ENCODE measurements at places on chromosomes 7 and 10.

DNA sequence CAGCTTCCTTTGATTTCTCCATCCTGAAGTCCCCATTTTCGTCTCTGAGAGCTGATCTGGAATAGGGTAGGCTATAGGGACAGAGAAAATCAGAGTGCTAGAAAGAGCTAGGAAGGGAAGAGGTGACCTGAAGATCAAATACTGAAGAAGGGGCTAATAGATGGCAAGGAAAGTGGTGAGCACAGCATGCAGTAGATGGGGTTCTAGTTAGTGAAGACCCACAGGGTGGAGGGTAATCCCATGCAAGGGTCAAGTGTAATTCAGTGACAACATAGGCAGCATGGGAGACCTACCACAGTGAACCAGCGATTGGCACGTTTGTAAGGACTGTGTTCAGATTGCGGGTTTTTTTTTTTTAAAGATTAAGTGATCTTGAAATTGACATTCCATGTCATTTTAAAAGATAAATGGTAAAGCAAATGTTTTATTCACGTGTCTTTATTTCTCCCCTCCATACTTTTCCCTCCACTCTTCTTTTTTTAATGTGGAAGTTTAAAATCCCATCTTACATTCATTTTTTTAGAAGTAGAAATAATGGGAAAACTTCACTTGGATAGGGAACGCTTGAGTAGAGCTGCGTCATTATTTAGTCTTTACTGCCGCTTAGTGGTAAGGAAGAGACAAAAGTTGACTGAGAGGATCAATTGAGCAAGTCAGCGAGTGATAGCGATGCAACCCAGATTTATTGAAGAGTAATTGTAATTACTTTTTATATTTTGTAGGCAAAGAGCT is 21.0 kb upstream of the ABI1 start:
- DNase-seq: no peak

DNA sequence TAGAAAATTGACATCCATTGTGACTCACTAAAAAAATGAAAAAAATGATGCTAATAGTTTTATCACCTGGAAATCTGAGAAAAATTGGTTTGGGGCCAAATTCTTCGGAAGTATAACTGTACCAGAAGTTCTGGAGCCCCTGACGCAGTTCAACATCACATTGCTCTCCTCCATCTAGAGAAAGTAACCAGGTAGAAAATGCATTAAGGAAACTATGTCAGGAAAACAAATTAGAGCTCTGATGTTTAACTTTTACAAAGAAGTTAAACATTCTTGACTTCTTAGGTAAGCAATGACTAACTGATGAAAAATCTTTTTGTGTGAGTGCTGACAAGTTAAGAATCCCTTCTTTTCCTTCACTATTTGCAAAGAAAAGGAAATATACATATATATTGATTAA is 61.1 kb upstream of the TMEM196 start:
- DNase-seq: no peak

- DNase-seq: no peak
Measured at GRCh38 chr7:23544913-23545354, 13.2 kb upstream of the TRA2A start.

- DNase-seq: no peak
Measured at GRCh38 chr10:1628757-1629156, 108.6 kb downstream of the ADARB2 start.

- no peak for DNase-seq
Measured at GRCh38 chr10:67858971-67859370, 21.0 kb upstream of the DNAJC12 start.

- DNase-seq: no peak
Measured at GRCh38 chr7:131190146-131190545, 137.5 kb upstream of the MKLN1 start.

- no peak for DNase-seq
Measured at GRCh38 chr7:157630301-157630853, 293.6 kb downstream of the DNAJB6 start.

- DNase-seq: no peak
Measured at GRCh38 chr10:119991816-119992215, 99.3 kb downstream of the SEC23IP start.

GRCh38 chr10:114471906-114472876 is 67.9 kb upstream of the AFAP1L2 start:
- DNase-seq: no peak

- no peak for DNase-seq
Measured at GRCh38 chr10:68957654-68958053, 1.7 kb downstream of the DDX21 start.

DNA sequence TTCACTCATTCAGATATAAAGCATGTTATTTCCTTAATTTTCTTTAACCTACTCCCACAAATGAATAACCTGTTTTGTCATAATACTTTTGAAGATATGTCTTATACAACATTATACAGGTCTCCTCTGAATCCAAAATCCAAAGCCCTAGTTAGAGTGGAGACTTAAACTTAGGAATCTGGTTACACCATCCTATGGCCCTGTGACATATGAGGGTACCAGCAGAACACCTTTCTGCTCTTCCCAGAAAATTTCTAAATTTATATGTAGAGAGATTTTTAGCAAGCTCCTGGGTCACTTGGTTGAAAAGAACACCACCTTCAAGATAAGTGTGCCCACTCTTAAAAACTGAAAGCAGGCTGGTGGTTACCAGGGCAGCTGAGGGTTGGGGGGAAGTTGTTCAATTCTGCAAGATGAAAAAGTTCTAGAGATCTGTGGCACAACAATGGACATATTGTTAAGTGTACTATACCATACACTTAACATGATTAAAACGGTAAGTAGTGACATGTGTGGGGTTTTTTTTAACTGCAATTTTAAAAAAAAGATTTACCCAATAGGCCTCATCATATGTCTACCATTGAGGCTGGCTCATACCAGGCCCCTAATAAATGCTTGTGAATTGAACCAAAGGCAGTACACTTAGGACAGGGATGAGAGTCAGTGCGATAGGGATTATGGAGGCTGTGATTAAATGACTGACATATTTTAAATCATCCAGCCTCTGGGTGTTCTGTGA is 37.6 kb upstream of the KCNIP2 start:
- DNase-seq: no peak

DNA sequence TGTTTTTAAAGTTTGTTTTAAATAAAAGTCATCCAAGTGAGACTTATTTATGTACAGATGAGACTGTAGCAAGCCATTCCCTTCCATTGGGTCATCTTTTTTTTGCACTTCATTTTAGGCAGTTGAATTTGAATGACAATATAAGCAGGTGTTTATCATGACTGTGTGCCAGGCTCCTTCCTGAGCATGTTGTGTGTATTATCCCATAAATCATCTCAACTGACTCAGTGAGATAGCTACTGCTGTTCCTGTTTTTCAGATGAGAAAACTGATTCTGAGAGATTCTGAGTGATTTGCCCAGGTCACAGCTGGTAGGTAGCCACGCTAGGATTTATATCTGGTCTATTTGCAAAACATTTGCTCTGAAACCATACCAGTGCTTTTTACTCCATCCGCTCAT is 11.7 kb downstream of the TMEM254 start:
- DNase-seq: no peak

GRCh38 chr7:15837306-15837950 is 150.9 kb upstream of the MEOX2 start:
- DNase-seq: no peak

GRCh38 chr10:100468978-100469377 is 6.2 kb downstream of the WNT8B start:
- DNase-seq: no peak

DNA sequence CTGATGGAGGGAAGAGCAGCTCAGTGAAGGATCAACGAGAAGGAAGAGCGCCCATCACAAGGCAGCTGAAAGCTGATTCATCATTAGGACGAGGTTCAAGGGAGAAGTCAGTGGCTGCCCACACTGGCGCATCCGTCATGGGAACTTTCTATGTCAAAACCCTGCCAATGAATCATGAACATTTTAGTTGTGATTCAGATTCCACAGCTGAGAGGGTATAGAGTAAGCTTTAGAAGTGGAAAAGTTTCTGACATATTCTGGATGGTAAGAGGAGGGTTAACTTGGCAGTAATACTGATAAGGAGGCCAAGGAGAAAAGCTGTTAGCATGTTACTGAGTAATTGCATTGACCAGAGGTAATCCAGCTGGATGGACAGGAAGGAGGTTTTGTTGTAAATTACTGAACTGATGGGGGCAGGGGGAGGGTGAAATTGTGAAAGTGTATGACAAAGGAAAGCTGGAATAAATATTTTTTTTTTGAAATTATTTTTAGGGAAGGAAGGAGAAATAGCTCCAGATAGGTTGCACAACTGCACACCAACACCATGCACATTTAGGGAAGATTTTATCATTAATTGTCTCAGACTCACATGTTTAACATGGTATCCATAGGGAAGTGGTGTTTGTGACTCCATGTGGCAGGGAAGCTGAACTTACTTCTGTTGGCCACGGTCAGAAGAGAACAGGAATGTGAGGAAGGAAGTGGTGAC is 78.3 kb upstream of the NRP1 start:
- DNase-seq: no peak

- DNase-seq: no peak
Measured at GRCh38 chr10:70967591-70968587, 79.5 kb upstream of the PCBD1 start.

DNA sequence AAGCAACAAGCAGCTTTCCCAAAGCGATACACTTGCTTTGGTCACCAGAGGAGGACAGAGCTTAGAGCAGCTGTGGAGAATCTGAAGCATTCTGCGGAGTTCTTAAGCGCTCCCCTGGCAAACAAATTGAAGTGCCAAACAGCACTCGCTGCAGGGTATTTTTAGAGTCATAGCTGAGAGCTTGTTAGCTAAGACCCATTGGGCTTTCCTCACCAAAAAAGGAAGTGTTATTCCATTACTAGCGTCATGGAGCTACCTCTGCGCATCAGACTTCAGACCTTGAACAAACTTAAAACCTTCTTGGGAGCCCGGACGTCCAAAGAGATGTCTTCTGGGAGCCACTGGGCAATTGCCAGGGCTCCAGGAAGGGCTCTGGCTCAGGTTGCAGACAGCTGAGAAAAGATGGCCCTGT is 23.2 kb upstream of the BMPR1A start:
- DNase-seq: no peak

DNA sequence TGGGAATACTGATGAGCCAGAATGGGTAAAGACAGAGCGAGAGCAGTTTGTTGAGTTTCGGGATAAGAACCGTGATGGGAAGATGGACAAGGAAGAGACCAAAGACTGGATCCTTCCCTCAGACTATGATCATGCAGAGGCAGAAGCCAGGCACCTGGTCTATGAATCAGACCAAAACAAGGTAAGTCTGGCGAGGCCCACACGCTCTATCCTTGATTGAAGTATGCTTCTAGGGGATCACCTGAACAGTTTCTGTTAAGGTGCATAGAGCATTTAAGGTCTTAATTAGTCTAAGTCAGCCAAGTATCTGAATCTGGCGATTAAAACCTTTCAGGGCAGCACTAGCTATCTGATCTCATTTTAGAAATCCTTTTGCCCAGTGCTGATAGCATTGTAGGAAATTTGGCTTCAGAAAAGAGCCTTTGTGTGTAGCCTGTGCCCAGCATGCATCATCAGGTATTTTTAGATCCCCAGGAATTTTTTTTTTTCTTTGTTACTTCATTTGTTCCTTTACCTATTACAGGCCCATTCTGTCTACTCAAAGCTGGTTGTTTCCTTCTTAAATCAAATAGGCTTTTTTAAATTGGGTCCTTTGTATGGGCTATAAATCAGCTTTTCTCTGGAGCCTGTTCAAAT is 8.0 kb downstream of the OPN1SW start:
- no peak for DNase-seq
